ENCODE measurements at places on chromosomes 4 and X.
A peak's percentile ranks its signal among the peaks of the same experiment; 100 is the strongest.

GRCh38 chr4:38144031-38144430 is 183.8 kb downstream of the PTTG2 start:
- no peak for DNase-seq

- no peak for DNase-seq
These were observed 52.0 kb downstream of the ACOX3 start for GRCh38 chr4:8388528-8388870.

GRCh38 chrX:110477593-110478228 is 119.1 kb downstream of the RTL9 start:
- no peak for DNase-seq

GRCh38 chr4:187606581-187606980 is 389.0 kb upstream of the ZFP42 start:
- DNase-seq: peak; percentile 31

DNA sequence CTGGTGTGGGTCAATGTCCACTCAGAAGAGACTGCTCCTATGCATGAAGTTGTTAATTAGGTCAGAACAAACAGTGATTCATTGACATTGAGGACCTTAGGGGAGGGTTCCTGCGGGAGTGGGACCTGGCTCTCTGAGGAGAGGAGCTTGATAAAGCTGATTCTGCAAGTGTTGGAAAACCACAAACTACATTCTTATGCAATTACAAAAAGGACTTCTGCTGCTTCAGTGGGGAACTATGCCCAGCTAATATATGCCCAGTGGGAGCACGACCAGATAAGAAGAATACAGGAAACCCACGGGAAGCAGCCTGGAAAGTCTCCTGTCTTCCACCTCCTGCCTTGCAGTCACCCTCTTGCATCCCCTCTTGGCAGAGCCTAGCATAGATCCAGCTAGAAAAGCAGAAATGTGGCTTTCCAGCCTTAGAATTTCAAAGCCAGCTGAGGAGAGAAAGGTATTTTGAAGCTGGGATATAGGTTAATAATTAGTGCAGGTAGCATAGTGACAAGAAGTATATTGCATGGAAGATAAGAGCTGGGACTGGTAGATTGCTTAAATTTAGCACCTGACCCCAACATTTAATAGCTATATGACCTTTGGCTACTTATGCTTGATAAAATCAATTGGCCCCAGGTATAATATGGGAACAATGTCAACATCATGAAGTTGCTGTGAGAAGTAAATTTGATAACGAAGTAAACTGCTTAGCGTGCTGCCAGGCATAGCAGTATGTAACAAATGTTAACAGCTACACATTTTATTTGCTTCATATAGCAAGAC is 34.9 kb upstream of the UGT8 start:
- no peak for DNase-seq

GRCh38 chrX:129981200-129981553 is 1.3 kb upstream of the BCORL1 start:
- DNase-seq: no peak

DNA sequence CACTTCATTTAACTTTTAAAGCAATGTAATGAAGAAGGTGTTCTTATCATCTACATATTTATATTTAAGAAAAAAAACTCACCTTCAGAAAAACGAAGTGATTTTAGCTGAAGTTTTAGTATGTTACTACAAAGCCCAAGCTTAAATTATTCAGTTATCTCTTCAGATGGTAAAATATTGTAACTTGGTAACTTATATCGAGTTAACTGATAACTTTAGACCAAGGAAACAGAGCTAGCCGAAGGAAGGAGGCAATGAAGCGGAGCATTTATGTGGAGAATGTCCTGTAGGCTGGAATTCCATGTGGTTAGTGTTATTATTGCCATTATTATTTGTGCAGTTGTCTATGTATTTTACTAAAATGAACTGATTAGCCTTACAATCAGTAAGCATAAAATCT is 1102.1 kb upstream of the LCORL start:
- no peak for DNase-seq

GRCh38 chr4:56619816-56620215 is 61.3 kb downstream of the HOPX start:
- no peak for DNase-seq

DNA sequence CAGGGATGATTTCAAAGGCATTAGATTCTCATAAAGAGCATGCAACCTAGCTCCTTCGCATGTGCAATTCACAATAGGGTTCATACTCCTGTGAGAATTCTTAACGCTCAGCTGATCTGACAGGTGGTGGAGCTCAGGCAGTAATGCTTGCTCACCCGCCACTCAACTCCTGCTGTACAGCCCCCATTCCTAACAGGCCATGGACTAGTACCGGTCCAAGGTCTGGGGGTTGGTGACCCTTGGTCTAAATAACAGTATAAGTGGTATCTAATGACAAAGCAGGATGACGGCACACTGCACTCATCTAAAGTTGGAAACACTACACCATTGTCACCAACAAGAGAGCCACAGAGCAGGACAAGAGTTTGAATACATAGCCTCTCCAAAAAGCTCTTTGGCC is 28.5 kb downstream of the ADGRA3 start:
- no peak for DNase-seq

- DNase-seq: no peak
These were observed 119.5 kb downstream of the REELD1 start for GRCh38 chr4:146333895-146334262.

DNA sequence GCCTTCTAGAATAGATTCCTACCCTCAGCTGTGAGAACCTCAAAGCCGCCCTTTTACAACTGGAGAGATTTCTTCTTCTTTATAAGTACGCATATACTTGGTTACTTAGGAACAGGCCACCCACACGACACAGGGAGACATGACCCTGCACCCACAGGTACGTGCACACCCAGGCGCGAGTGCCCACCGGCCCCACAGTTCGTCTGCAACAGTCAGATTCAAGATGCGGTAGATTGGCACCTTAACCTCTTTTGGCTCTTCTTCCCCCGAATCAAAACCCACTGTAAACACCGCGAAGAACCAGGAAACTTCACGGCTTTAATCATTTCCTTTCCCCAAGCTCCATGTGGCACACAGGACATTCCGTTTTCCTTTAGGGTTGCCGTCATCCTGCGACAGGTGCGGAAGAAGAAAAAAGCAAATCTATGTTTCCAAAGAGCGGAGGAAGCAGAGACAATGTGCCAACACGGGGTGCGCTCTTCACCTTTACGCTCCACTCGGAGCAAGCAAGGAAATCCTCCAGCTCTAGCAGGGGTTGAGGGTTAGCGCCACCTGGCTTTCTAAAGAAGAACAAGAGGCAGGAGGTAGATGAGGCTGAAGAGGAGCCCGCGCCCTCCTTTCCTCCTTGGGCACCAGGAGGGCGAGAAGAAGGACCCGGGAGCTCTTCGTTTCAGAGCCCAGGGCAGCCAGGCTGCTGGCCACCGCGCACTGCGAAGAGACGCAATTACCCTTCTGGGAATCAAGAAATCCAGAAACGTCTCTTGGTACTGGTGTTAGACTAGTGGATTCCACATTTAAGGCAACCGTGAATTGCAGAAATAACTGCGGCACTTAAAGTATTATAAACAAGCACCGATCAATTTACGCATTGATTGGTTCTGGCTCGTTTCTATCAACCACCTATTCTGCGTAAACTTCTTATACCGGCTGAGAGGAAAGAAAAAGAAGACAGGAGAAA is 35.7 kb downstream of the HAND2 start:
- peak; percentile 72 for DNase-seq

DNA sequence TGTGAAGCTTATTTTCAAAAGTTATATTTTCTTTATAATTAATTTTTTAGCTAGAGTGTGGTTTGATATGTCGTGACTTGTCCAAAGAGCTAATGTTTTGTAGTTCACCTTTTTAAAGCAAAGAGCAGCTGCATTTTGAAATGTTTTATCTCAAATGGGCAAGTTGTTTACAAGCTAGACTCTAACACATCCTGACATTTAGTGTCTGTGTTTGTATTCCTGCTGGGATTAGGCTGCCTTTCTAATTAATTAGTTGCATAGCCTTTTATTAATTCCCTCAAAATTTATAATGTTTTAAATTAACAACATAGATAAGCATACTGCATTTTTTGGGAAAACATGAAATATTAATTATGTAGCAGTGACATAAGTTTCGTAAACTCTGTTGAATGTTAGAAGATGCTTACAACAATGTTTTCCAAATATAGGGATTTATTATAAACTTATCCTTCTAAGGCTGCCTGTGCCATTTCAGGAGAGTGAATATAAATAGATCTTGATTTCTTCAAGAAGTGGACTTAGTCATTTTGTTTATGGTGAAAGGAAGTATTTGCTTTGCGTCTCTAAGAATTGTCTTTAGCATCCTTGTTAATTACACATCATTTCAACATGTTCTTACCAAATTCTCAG is 37.7 kb upstream of the NUDT6 start:
- DNase-seq: no peak

DNA sequence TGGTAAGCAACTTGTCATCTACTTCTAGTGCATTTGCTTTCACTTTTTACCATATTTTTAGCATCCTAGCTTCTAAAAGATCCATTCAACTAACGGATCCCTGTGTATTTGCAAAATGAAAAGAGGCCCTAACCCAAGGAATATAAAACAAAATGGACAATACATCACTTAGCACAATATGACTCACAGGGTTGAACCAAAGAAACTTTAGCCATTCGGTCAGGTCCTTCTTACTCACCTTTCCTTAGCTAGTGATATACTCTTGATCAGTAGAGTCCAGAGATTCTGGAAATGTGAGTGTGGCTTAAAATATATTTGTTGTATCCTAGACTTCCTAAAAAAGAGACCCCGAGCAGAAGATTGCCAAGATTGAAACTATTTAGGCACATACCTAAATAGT is 19.5 kb downstream of the TMPRSS11E start:
- DNase-seq: no peak

- DNase-seq: no peak
These were observed 61.0 kb upstream of the SMIM10 start for GRCh38 chrX:134929808-134930207.

- DNase-seq: no peak
These were observed 46.5 kb downstream of the ZFYVE28 start for GRCh38 chr4:2371765-2372487.

DNA sequence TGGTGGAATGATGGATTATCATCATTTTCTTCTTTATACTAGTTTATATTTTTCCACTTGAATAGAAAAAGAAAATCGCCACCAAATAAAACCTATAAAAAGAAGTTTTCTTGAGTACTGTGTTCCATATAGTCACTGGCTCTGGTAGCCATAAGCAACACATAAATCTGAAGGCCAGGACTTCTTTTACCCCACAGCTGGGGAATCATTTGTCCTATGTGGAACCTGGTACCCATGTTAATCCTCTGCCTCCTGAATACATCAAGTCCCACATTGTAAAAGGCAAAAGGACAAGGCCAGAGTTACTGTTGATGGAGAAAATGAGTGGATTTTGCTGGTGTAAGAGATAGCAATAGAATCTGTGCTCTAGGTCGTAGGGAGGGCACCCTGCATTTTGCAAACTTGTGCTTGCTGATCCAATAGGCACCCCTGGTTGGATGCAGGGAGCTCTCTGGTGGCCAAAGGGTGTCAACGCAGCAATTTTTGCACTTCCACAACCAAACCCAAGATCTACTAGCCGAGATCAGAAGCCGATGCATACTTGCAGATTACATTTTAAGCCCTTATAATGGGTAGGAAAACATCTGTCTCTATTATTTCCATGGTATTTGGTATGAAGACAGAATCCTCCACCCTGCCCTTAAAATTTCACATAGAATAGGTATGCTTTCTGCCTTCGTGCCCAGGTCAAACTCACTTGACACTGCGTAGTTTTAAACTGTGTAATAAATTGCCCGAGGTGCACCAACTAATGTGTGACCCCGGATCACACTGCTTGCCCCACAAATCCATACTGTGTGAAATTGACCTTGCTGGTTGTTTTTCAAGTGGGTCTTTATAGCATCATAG is 146.2 kb upstream of the SCML1 start:
- DNase-seq: peak; percentile 46

DNA sequence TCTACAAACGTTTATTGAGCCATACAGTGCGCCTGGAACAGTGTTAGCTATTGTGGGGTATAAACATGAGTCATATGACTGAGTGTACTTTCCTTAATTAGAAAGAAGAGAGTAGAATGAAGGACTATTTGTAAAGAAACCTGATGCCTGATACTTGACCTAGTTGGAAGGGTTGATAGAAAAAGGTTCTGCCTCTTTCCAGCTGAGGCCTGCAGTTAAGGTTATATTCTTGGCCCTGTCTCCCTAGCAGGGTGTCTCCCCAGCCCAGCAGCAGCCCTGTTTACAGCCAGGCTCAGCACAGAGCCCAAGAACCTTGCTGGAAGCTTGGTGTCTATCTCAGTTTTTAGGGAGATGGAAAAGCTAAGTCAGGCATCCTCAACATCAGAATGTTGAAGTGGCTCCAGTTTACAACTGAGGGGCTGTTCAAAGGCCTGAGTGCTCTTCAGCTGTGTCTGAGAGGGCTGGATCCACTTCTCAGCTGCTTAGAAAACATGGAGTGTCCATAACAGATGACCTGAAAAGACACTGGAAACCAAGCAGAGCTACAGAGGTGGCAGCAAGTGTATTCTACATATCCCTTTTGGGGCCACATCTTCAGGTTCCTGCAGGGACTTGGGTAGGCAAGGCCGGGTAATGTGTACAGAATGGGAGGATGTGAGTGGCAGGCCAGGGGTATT is 21.6 kb downstream of the NYX start:
- DNase-seq: no peak

DNA sequence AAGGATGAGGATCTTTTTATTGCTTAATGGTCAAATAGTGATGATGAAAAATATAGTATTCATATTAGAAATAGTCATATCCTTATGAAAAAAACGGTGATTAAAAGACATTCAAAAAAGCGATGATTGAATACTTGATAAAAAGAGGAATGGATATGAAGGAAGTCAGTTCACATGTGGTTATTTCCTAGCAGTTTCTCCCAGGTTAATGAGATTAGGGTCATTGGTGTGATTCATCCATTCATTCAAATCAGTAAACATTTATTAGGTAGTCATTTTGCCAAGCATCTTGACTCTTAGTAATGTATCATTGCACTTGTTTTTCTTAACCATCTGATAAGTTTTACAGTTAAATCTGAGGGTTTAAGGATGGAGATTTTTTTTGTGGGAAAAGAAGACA is 294.1 kb downstream of the ARHGAP24 start:
- DNase-seq: no peak

- no peak for DNase-seq
These were observed 459 bp downstream of the RBMX2 start for GRCh38 chrX:130402208-130402684.

GRCh38 chrX:1400742-1401471 is 9.0 kb upstream of the SLC25A6 start:
- no peak for DNase-seq

GRCh38 chr4:105509291-105509690 is 35.4 kb upstream of the PPA2 start:
- no peak for DNase-seq

GRCh38 chr4:182048871-182049270 is 194.3 kb upstream of the TENM3 start:
- no peak for DNase-seq

DNA sequence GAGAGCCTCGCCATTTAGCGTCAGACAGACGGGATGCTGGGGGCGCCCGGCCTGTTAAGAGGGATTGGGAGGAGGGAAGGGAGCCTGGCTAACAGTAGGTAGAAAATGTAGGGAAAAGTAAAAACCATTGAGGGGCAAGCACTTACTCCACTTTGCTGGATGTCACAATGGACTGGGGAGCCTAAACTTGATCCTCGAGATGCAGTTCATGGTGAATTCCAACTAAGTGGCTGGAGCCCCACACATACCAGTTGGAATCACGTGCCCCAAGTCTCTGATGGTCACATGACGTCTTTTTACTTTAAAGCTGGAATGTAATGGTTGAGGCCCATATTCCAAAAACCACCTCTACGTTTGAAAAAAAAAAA is 1.5 kb downstream of the PLS3 start:
- DNase-seq: peak; percentile 54

- no peak for DNase-seq
These were observed 367.4 kb upstream of the ANXA10 start for GRCh38 chr4:167724941-167725340.

- DNase-seq: no peak
These were observed 288.7 kb downstream of the PRDM5 start for GRCh38 chr4:120633810-120634209.

Measured in globus pallidus (tissue), 1 donor.